Activated T-helper 2 cell treated with anti-CD3 and anti-CD28 coated beads, Interferon-gamma antibody, Interleukin-2, Interleukin-4, amounts not matched to agents 10 μg/mL and 5 μg/mL and 100 μg/mL, durations not matched to agents 14 hours and 24 hours and 36 hours (primary cell): ENCODE measurements at places on chromosomes 3 and 15. TPM values are rescaled to one million over a fixed set of nuclear protein-coding genes. Genes with fewer than 3 reads are reported as not detected.

DNA sequence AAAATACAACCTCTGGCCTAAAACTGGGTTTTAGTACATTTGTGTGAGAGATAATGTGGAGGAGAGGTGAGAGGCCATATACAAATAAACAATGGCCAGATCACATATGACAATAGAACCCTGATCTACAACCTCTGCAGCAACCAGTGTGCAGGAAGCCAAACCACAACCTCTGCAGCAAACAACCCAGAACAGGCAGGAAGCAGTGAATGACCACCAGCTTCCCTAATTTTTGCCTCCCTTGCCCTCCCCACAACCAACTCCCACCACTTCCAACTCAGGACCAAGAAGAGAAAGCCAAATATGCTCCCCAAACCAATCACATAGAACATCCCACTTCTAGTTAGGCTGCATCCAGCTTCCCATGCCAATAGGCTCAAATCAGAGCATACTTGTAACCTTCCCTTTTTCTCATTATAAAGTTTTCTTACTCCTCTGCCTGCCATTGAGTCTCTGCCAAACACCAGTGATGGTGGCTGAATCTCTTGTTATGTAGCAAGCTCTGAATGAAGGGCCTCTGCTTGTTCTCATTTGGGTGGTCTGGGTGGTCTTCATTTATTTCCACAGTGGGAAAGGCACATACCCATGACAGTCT is 102.6 kb upstream of the GAP43 start:
- DNase-seq: no peak

DNA sequence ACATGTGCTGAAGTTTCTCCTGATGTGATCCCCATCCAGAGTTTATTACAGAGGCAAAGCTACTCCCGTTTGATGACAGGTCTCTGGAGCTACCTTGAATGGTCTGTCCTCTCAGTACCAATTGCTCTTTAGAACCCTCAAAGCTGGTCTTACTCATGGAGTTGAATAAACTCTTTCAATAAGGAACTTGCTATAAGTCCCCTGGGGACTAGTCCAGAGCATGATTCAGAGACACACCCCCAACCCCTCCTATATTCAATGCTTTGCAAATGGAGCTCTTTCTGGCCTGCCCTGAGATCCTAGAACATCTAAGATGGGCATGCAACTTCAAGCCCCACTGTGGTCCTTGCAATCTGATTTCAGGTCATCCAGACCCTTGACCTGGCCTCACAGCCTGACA is 23.9 kb upstream of the TPM1 start:
- DNase-seq: no peak

- no peak for DNase-seq
These were observed 61.9 kb downstream of the ATP2B2 start for GRCh38 chr3:10443272-10444109.

- no peak for DNase-seq
These were observed 31.9 kb upstream of the ADGRG7 start for GRCh38 chr3:100577382-100578008.

The ZSCAN29 gene
- total RNA-seq: 31.4 and 33.1 TPM in 2 replicates

DNA sequence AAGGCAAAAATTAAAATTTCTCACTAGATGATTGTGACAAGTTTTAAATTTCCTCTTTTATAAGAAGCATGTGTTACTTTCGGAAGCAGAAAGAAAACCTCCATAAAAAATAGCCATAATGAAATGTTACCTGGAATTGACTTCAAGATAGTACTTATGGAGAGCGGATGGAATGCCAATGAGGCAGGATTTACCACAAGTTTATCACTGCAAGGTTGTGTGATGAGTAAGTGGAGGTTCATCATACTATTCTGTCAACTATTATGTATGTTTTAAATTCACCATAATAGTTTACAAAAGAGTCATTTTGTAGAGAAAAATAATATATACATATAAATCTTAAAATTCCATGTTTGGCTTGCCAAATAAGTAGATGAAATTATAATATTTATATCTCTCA is 230.3 kb downstream of the SCAPER start:
- DNase-seq: no peak

The CNTN4 gene
- total RNA-seq: not detected in 2 replicates

GRCh38 chr3:149378478-149379309 is 1.2 kb upstream of the TM4SF1 start:
- DNase-seq: no peak

The NPAP1 gene
- not detected in 2 replicates for total RNA-seq

- DNase-seq: no peak
These were observed 833 bp downstream of the MAN2A2 start for GRCh38 chr15:90903733-90904536.

GRCh38 chr15:50687302-50687902 is 805 bp upstream of the TRPM7 start:
- no peak for DNase-seq

GRCh38 chr15:60761505-60761845 is 282.5 kb upstream of the ICE2 start:
- no peak for DNase-seq

The USP3 gene
- total RNA-seq: 41.2 and 47.6 TPM in 2 replicates

DNA sequence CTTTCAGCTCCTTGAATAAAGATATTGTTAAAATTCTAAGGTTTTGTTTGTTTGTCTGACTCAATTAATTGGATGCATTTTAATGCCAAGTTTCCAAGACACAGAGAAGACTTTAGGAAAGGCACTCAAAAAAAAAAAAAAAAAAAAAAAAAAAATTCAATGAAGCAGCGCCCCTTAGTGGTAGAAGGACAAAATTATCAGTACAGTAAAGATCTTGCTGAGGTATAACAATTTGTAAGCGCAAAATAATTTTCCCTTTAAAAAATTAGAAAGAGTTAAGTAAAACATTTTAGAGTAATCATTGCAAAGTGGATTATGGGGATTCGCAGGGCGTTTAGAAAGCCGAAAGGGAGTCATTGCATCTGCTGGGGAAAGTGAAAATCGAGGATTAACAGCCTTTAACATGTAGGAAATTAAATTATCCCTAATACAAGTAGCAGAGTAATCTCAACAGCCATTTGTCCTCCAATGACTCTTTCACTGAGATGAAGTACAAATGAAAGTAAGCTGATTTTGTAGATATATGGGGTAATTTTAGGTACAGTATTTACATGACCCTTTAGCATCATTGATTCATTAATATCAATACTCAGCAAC is 5.8 kb upstream of the DIS3L start:
- DNase-seq: no peak

GRCh38 chr3:13538520-13539291 is 10.2 kb upstream of the FBLN2 start:
- no peak for DNase-seq

The MRPS25 gene
- total RNA-seq: 83.9 and 91.6 TPM in 2 replicates

GRCh38 chr15:63369296-63369695 is 12.3 kb downstream of the CA12 start:
- no peak for DNase-seq

DNA sequence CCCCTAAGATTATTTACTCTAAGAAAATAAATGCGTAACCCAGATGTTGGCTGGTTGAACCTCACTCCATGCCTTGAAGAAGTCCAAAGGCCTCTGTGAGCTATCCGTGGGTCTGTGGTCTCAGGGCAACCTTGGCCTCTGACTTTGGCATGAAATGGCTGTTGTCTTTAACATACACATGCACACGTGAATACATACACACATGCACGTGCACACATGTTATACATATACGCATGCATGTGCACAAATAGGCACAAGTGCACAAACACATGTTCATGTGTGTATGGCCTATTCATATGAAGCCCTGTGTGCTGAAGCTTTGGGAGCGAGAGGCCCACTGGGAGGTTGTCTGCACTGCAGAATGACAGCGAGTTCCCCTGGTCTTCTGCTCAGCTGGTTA is 50.8 kb downstream of the KLF15 start:
- DNase-seq: no peak

- DNase-seq: no peak
These were observed 2.2 kb downstream of the LTF start for GRCh38 chr3:46462511-46462910.

The IMPG2 gene
- 0.05 and 0.09 TPM in 2 replicates for total RNA-seq

DNA sequence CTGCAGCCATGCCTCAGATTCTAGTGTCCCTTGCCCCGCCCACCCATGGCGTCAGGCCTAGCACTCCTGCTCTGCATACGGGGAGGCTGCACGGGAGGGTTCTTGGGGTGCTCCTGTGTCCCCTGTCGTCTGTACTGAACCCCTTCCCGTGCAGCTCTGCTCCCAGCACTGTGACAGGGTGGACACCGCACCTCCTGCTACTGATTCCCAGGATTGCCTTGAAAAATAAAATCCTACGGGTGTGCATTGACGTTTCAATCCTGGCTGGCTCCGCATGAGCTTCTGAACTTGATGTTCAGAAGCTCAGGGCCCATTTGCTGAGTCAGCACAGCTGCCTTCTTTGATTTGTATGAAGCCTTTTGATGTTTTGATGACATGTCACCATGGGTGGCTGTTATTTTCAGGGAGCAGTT is 176.4 kb downstream of the APBA2 start:
- no peak for DNase-seq

DNA sequence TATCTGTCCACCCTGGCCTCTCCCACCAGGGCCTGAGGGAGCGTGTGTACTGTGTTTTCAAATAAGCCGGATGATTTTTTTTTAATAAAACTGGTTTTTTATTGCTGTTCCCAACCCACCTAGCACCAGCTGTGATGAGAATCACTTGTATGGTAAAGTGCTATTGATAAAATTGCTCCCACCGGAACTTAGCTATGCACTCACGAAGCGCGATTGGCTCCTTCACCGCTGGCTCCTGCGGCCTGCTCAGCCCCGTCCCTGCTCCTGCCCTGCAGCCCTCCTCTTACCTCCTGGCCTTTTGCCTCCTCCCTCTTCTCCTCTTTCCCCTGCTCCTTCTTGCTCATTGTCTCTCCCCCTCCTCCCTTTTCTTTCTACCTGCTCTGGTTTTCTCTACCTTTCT is 183.7 kb downstream of the TLE3 start:
- no peak for DNase-seq

- no peak for DNase-seq
These were observed 55.5 kb downstream of the SATB1 start for GRCh38 chr3:18369551-18370185.

The DUOXA2 gene
- not detected in 2 replicates for total RNA-seq

DNA sequence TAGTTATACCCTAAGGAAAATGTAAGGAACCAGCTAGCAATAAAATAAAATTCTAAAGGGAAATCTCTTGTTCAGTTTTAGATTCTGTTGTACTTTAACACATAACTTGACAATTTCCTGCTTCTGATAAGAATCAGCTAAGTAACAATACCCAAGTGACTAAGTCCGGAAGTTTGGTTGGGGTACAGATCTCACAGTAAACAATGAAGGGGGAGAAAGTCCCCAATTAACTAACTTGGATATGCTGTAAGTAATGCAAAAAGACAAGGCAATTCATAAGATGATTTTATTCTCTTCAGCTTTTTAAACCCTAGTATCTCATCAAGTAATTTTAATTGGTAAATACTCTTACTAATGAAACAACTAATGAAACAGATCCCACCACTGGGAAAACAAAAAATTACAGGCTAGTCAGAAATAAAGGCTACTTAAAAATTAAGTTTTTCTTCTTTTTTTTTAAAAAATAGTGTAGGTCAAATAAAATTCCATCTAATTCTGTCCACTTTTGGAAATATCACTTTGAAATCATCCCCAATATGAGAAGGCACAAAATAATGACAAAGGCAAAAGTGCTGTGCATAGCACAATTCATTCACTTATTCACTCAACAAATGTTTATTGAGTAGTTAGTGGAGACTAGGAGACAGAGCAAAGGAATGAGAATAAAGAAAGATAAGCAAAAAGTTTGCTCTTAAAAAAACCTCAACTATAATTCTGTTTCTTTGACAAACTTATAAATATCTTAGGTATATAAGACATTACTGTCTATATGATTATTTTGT is 37.8 kb upstream of the IL20RB start:
- DNase-seq: no peak

- no peak for DNase-seq
These were observed 7.2 kb downstream of the SPG11 start for GRCh38 chr15:44656298-44656697.

GRCh38 chr15:69570454-69570853 is 117.8 kb downstream of the RPLP1 start:
- DNase-seq: no peak

The SPATA12 gene
- total RNA-seq: not detected in 2 replicates

DNA sequence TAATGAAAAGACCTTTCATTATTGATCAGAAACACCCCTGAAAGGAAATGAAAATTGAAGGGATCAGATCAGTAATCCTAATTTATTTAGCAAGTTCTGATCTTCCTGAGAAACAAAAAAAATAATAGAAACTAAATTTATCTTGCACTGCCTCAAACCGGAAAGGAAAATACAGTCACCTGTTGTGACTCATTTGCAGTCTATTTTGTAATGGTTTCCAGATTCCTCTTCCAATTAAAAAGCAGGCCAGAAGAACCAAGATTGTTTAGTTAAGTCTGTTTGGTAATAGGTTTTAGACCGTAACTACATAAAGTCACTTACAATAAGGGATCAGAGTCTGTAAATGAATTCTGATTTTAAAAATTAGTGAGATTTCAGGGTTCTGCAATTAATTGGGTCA is 49.7 kb upstream of the ATOSA start:
- no peak for DNase-seq

The TNFAIP8L3 gene
- 0.98 and 1.8 TPM in 2 replicates for total RNA-seq

The GPR160 gene
- total RNA-seq: 7.7 and 9.6 TPM in 2 replicates

The TMEM108 gene
- total RNA-seq: 0.07 TPM in 1 of 2 replicates, not detected in the other

DNA sequence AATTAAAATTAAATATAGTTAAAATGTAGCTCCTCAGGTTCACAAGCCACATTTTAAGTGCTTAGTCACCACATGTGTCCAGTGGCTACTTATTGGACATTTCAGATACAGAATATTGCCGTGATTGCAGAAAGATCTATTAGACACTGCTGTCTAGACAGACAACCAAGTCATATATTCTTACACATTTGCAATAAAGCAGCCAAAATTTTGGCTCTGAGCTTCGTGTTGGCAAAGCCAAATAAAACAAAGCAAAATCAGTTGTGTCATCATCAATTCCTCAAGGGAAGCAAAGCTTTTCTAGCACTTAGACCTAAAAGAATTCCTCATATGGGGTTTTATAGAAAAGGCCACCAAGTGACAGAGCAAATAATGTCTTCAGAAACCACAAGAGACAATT is 193.1 kb upstream of the LPP start:
- DNase-seq: no peak

The ANKRD34C gene
- not detected in 2 replicates for total RNA-seq

The VILL gene
- total RNA-seq: 11.8 and 12.8 TPM in 2 replicates

DNA sequence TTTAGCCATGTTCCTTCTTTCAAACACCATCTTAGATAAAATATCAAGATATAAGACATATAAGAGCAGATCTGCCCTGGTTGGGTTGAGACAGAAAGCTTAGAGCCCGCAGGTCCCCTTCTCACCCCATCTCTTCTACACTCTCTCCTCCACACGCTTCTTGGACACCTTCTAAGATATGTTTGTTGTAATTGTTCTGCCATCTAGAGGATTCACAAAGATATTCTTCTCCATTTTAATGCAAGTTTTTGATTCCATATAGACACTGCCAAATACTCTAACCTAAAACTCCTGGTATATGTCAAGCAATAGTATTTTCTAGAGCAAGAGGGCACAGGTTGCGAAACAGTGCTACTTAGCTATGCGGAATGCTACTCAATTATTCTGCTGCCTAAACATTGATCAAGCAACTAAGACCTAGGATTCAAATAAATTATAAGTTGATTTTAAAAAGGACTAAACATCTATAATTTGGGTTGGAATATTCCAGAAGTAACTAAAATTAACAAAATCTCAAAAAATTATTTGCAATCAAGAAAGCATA is 6.8 kb downstream of the CHRM5 start:
- no peak for DNase-seq
